ENCODE measurements at places on chromosomes 3 and 15.

- DNase-seq = no peak
Measured at GRCh38 chr3:116440196-116440595, 5.1 kb downstream of the LSAMP start.

DNA sequence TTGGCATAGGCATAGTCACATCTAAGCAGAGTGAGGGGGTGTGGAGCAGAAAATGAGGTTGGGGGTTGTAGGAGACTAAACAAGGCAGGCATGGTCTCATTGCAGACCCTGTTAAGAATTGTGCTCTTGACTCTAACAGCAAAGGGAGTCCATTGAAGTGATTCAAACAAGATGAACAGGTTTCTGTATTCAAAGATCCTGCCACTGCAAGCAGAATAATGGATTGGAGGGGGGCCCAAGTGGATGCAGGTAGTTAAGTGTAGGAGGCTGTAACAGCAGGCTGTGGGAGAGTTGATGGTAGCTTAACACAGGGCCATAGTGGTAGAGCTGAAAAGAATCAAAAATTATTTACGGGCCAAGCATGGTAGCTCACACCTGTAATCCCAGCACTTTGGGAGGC, 34.4 kb downstream of the CASR start:
- no peak for DNase-seq

DNA sequence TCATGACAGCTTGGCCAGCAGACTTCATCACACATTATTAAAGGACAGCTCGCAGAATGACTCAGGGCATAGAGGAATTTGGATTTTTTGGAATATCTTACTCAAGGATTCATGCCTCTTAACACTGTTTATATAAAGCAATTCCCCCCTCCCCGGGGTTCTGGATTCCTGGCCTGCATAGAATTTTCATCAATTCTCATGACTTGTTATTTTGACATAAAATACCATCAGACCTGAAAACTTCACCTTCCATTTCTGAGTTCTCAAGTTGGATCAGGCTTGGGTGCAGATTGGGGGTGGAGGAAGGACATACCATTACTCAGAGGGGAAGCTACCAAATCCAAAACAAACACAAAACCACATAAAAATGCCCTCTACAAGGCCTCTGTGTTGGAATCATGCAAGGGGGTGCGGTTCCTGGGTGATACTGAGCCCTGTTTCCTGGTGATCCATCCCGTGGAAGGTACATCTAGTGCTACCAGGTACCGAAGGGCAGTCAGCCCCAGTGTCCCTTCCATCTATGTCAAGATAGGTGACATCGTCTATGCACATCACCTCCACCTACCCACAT, 95.3 kb downstream of the DAPK2 start:
- no peak for DNase-seq

- no peak for DNase-seq
Measured at GRCh38 chr15:89405494-89405893, 70.9 kb upstream of the POLG start.

GRCh38 chr15:73617913-73618312, 15.3 kb downstream of the NPTN start:
- no peak for DNase-seq

GRCh38 chr3:29557186-29557585, 276.3 kb downstream of the RBMS3 start:
- DNase-seq = no peak

DNA sequence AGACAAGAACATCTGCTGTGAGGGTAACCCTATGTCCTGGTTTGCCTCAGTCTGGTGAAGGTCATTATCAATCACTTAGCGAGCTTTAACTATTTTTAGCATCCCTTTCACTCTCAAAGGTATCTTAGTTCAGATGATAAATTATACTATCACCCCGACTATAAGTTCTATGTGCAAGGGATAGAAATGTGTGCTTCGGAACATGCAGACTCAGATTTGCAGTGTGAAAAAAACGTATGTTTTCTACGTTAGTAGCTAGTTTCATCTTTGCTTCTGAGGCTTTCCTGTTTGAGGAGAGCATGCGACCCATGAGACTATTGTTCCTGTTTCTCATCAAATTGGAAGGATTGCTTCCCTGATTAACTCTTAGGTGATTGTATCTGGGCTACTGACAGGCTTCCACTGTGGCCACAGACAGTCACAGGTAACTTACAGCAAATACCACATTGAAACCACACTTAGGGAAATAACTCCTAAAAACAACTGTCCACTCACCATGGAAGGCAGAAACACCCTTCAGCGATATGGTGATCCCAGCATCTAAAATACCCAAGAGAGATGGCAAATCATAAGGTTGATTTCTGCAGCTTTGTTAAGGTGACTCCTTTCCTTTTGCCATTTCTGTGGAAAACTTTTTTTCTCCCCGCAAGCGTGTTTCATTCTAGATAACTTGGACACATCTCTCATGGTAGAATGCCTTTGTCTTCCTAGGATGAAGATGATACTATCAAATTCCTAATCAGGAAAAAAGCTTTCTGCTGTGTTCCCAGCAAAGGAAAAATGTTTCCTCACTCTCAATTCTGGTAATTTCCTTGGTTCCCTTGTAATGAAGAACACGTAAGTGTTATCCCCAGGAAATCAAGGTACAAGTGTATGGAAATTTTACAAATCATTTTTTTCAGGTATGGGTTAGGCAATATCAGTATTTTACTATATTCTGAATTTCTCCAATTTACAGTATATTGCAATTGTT, 5.2 kb downstream of the GCSAM start:
- DNase-seq = no peak

GRCh38 chr3:67526246-67526645, 128.2 kb downstream of the SUCLG2 start:
- no peak for DNase-seq
